Mesendoderm (in vitro differentiated cells): ENCODE measurements at places on chromosomes 13 and 19.

- DNase-seq, result no peak
Measured at GRCh38 chr13:101465877-101466276, 13.4 kb downstream of the ITGBL1 start.

DNA sequence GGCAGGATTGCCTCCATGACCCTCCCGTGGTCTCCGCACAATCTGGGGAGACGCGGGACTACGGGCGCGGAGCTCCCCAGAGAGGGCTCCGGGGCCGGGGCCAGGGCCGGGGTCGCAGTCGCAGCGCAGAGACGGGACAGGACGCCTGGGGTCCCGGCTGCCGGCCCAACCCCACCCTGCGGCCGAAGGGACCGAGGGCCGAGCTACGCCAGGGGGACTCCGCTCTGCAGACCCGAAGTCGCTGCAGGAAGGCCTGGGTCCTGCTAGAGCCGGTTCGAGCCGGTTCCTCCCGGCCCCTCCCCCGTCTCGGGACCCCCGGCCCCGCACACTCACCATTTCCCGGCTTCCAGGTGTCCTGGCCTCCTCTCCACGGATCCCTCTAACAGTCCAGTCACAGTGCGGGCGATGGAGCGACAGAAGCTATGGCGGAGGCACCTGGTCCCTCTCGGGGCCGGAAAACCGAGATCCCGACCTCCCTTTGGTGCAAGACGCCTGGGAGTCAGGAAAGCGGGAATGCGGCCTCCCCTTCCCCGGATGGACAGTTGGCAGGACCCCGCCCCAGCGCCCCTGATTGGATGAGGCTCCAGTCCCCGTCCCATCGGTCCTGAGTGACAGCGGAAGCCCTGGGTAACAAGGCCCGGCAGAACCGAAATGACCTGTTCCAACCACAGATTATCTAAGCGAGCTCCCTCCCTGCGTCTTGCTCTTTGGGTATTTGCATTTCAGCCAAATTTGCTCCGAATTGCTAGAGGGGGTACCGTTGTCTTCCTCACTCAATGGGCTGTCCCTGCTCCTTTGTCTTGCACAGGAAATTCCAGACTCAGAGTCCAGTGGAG is at the start of gene ZNF625:
ZNF625 (minus strand) TSS at position 512 of the 836 bp plus-strand sequence; CDS start at position 336, 176 bp downstream.
- DNase-seq, result peak; percentile 98

DNA sequence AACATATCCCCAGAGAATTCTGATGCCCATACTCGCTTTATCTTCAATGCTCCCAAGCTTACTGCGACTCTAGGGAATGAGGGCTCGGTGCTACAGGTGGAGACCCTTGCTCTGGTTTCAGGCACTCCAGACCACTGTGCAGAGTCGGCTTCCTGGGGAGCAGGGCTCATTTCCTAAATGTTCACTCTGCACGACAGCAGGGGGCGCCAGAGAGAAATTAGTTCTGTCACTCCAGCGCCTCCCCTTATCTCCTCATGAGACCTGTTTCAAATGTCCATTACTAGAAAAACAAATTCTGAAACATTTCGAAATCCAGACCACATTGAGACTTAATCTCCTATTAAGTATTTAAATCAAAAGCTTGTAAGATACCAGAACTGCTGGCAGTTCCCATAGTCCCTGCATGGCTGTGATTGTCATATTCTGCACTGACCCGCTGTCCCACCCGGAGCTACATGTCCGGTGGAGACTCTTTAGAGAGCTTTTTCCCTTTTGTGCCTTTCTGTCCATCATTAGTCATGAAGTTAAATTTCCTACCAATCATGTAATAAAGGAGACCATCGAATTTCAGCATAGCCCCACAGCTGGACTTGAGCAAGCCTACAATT is 22.4 kb downstream of the EPSTI1 start:
- peak; percentile 83 for DNase-seq

DNA sequence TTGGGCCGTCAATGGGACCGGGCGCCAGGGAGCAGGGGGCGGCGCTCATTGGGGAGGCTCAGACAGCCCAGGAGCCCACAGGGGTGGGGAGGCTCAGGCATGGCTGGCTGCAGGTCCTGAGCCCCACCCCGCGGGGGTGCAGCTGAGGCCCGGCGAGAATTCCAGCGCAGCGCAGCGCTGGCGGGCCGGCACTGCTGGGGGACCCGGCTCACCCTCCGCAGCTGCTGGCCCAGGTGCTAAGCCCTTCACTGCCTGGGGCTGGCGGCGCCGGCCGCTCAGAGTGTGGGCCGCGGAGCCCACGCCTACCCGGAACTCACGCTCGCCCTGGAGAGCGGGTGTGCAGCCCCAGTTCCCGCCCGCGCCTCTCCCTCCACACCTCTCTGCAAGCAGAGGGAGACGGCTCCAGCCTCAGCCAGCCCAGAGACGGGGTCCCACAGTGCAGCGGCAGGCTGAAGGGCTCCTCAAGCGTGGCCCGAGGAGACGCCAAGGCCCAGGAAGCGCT is 1227.4 kb downstream of the PCDH17 start:
- DNase-seq, result no peak

DNA sequence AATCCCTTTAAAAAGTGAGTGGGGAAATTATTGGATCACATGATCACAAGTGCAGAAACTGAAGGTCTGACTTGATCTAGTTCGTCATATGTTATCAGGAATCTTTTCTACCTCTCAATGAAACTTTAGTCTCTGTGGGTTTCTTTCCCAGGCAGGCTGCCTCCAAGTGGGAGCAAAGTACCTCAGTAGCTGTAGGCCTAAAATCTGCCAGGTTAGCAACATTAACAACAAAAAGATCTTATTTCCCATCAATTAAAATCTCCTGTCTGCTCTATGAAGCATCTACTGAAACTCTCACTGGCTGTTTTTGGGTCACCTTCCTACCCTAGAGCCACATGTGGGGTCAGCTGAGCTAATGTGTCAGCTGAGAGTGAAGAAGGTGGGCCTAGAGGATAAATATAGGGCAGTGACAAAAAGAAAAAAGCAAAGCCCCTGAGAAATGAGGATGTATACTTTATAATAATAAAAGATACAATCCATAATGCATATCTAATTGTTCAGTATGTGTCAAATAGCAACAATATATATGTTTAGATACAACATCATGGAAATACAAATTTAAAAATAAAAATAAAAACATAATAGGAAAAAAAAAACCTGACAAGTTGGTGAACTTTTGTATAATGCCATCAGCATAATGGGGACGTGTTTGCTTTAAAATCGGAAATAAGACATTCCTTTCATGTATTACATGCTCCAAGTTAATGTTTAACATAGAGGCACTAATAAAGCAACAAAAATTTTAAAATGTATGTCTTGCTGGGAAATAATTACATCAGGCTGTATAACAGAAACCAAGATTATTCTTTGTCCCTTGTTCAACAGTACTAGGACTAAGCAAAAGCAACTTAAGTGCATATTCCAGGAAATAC is 141.1 kb downstream of the GPC5 start:
- DNase-seq, result no peak

- DNase-seq, result no peak
Measured at GRCh38 chr13:40376296-40376849, 290.1 kb downstream of the FOXO1 start.

GRCh38 chr13:28052945-28053344 is 47.4 kb downstream of the FLT3 start:
- DNase-seq, result no peak

DNA sequence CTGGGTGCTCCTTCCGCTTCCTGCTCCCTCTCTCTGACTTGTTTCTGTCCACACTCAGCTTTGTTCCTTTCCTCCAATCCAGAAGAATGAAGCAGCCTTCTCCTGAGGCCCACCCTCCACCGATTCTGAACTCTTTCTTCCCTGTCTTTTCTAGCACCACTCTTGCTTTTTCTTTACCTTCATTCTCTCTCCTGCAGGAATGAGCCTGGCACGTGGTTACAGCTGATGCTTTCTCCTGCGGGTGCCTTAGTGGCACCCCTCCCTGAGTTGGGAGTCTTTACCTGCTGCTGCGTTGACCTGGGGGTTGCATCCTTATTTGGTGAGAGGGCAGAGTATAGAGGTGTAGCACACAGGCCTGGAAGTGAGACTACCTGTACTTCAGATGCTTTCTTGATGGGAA is 6.2 kb downstream of the UBAC2 start:
- no peak for DNase-seq

GRCh38 chr13:97185291-97185690 is 36.8 kb upstream of the MBNL2 start:
- DNase-seq, result peak; percentile 78

GRCh38 chr13:51978796-51979556 is 32.3 kb downstream of the ATP7B start:
- no peak for DNase-seq

DNA sequence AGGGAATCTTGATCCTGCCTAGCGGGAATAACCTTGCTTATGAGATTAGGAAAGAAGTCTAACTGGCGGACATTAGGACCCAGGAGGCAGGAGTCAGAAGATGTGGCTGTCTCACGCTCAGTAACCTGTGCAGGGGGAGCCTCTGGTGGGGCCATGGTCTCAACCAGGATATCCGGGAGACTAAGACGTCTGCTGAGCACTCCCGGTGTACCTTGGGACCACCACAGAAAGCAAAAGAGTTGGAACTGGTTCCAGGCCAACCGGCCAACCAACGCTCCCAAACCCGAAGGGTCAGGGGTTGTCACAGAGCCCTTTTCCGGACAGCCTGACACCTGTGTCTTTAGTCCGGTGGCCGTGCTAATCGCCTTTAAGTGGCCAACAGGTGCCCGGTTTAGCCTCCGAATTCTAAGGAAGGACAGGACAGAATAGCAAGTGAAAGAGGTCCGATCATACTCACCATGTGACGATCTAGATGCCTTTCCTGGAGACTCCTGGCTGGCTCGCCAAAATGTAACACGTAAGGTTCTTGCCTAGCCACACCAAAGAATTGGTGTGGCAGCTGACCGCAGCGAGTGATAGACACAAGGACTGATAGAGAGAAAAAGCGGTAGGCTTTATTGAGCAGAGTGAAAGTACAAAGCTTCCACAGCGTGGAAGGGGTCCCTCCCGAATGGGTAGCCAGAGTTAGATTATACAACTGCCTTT is 103.9 kb upstream of the DIAPH3 start:
- DNase-seq, result peak; percentile 78

GRCh38 chr13:42847891-42848663 is 66.7 kb downstream of the FAM216B start:
- DNase-seq, result no peak

DNA sequence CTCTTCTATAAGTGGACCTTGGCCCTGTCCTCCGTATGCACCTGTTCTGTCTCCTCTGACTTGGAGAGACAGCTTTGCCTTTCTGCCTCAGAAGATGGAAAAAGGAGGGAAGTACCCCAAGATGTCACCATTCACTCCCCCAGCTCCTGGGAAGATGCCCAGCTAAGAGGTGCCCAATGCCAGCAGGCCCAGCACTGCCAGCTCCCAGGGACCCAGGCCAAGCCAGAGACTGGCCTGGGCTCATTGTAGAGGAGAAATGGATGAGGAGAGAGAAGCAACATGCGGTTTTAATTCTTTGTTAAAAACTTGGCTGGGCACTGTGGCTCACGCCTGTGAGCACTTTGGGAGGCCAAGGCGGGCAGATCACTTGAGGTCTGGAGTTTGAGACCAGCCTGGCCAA is 111.5 kb upstream of the ZNF507 start:
- no peak for DNase-seq

DNA sequence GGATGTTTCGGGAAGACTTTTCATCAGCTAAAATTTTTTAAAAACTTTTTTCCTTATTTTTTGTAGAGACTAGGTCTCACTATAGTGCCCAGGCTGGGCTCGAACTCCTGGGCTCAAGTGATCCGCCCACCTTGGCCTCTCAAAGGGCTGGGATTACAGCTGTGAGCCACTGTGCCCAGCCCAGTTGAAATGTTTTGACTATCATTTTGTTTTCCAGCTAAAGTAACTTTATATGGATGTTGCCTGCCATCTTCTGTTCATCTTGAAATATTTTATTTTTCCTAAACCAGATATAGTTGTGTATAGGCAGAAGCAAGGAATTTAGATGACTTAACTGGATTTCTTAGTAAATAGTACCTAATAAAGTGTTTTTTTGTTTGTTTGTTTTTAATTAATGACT is 7.0 kb downstream of the CAB39L start:
- DNase-seq, result no peak

DNA sequence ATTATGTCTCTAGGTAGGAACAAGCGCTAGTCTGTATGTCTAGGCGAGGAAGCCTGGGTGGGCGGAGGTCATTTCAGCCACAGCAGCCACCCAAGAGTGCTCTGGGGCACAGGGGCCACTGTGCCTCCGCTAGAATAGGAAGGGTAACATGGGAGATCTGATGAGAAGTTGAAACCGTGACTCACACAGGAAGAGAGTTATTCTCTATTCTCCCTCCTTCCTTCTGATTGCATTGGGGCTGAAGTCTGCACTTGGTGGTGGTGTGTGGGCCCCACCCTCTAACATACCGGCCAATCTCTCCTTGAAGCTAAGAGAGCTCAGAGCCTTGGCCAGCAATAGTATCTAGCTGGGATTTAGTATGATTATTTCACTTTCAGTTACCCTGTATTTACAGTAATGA is 20.3 kb upstream of the GGACT start:
- DNase-seq, result no peak
